Upper lobe of left lung (tissue), 6 donors: ENCODE measurements at places on chromosomes 11 and 22. TPM values are rescaled to one million over a fixed set of nuclear protein-coding genes. Genes with fewer than 3 reads are reported as not detected.

The SYT13 gene
- 0.11 TPM for total RNA-seq

The DCDC1 gene
- 0.11 TPM for total RNA-seq

The MYOD1 gene
- total RNA-seq, result not detected

GRCh38 chr22:49274754-49275380, 552.8 kb downstream of the BRD1 start:
- DNase-seq, result peak; percentile 15

DNA sequence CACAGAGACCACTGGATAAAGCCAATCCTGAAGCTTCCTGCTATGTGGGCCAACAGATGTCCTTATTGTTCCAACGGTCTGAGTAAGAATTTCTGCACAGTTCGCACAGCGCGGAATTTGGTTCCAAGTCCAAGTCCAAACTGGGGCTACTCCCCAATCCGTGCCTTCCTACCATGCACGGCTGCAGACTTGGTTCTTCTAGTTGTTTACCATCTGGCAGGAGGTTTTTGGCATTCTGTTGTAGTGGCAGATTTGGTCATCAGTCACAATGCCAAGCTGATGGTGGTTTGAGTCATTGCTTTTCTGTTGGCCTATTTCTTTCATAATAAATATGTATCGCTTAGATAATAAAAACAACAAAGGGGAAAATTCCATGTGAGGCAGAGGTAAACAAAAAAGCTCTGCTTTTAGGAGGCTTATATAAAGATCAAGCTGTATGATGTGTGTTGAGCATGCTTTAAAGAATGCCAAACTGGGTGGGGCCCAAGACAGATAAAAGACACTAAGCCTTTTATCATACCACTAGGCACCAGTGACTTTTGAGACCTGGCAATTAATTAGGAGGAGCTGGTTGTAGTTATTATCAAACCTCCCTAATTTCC, 52.5 kb upstream of the SYN3 start:
- no peak for DNase-seq

- no peak for DNase-seq
Observed at GRCh38 chr11:104858882-104859775, 39.1 kb downstream of the CASP12 start.

DNA sequence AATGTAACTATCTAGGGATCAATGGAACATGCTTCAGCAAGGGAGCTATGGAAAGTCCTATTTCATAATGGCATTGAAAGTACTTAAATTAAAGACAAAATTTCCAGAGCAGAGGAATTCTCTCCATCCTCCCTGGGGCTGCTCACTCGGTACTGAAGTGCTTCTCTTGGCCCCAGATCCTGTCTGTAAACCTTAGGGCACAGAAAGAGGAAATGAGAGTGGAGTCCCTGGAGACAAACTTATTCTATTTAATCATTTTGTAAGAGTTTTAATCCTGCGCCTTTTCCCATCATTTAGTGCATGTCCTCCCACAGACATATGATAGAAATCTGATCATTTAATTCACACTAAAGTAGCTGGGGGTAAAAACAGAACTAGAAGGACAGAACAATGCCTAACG, 20.9 kb upstream of the PAMR1 start:
- DNase-seq, result no peak

GRCh38 chr22:36160499-36160942, at the start of gene APOL3:
Gene APOL3, minus strand, starts transcription at chr22:36160755. Its CDS starts 11,700 bp downstream, at chr22:36149055.
- DNase-seq, result no peak

DNA sequence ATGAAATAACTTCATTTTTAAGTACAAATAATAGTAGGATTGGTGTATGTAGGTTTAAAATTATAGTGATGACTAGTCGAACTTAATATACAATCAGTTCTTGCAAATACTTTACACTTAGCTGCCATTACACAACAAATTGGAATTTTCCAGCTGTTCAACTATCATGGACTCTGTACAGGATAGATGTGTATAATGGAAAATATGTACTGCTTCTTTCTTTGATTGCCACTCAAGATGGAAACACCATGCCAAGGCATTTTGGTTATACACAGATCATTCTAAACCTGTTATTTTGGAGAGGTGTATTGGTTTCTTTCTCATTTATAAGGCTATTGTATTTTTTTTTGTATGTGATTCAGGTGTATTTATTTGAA, 24.4 kb upstream of the CRTAM start:
- no peak for DNase-seq

GRCh38 chr22:46202897-46203600, 47.0 kb downstream of the CDPF1 start:
- no peak for DNase-seq

- no peak for DNase-seq
Observed at GRCh38 chr11:29685361-29685760, 331.5 kb downstream of the KCNA4 start.

- DNase-seq, result no peak
Observed at GRCh38 chr11:15341587-15341986, 226.9 kb downstream of the INSC start.

DNA sequence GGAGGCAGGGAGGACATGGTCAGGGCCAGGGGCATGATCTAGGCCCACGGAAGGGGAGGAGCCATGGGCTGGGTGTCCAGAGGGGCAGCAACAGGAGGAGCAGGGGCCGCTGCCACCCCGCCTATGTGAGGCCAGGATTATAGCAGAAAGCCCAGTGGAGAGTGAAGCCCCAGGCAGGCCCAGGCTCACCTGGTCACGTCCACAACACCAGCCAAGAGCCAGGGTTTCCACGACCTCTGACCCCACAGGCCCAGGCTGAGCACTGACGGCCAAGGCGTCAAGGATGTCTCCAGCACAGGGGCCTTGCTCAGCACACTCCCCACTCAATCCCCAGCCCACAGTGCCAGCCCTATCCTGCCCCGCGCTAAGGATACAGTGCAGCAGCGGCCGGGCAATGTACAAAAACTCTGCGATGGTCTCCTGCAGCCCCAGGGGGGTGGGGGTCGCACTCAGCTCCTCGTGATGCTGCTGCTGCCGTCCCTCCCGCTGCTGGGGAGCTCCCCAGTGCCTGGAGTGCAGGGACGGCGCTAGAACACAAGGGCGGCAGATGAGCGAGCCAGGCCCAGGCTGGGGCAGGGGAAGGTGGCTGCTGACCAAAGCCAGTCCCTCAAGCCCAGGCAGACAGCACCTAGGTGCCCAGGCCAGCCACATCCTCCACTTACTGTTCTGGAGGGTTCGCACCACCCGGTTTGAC, 3.6 kb downstream of the PEX16 start:
- no peak for DNase-seq

DNA sequence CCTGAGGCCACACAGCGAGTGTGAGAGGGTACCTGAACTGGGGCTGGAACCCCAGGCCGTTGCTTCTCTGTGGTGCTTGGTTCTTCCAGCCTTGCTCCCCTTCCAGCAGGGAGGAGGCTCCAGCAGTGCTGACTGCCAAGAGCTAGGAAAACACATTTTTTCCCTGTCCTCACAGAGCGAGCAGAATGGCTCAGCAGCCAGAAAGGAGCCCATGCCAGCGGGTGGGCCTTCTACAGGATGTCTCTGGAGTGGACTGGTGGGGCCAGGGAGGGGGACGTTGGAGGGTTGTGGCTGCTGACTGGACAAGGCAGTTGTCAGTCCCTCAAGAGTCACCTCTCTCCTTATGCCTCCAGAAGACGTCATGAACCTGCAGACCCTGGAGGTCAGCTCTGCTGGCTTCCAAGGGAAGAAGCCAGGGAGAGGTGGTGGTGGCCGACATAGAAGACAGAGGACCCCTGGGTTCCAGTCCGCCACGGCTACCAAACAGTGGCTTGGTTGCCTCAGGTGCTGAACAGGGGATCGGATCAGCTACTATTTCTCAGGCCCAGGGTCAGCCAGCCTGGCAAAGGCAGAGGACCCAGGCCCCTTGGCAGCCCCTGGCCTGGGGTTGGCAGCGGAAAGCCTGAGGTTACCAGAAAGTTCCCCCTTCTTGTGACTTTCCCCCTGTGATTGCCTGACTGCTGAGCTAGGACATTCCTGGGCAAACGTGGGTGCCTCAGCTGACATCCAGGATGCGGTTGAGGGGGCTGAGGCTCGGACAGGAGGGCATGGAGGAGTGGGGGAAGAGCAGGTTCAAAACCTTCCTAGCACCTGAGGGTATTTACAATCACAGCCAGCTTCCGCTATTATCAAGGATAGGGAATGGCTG, 3.7 kb downstream of the MAFF start:
- DNase-seq, result no peak

DNA sequence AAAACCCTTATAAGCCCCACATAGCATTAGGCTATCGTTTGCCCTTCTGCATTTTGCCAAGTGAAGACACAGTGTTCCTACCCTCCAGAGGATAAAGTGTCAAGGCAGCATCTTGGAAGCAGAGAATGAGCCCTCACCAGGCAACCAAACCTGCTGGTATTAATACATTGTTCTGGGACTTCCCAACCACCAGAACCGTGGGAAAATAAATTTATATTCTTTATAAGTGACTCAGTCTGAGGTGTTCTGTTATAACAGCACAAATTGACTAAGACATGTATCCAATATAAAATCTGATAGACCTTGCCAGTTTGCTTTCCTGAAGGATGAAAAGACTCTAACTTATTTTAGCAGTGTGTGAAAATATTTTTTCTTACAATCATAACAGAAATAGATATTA, 792.5 kb upstream of the LRRC4C start:
- DNase-seq, result no peak

DNA sequence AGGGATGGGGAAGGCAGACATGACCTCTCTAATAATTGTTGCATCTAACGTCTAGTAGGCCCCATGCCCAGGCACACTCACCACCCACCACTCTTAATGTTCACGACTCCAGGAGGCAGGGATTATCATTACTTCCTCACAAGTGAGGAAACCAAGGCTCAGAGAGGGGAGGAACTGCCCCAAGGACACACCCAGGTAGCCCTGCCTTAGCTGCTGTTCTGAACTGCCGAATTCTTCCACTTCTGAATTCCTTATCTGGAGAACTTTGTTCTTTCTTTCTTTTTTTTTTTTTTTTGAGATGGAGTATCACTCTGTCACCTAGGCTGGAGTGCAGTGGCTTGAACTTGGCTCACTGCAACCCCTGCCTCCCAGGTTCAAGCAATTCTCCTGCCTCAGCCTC, 16.7 kb downstream of the SLCO2B1 start:
- no peak for DNase-seq

DNA sequence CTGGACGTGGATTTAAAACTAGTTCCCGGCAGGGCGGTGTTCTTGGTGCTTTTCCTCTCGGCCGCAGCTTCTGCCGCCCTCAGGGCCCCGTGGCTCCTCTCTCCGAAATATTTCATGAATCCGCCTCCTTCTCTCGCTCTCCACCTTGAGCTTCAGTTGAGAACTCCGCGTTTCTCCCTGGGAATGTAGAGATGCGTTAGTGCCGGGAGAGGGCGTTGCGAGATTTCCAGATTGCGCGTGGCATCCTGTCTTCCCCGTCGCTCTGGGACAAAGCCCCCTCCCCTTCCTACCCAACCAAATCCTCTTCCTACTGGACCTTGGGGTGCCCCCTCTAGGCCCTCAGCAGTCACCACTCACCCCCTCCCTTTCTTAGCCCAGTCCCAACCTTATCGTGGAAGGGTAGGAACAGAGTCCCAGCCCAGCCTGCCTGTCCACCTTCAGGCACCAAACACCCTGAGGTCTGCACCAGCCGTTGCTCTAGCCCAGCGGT, 15.5 kb upstream of the RAC2 start:
- no peak for DNase-seq

DNA sequence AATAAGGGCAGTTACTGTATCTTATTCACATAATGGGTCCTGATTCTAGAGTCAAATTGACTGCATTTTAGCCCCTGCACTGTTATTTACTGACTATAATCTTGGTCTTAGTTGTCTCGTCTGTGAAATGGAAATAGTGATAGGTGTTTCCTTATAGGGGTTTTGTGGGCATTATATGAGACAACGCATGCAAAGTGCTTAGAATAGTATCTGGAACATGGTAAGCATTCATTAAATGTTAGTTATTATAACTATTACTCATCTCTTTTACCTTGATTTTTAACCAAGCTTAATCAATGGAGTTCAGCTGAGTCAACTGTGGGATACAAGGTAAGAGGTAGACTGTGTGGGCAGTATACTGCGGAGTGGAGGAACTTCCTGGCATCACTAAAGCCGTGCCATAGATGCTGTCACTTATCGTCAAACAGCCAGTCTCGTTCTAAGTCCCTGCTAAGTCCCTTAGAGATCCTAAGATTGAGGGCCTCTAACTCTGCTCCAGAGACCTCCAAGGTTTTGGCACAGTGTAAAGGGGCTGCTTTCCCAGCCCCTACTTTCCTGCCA, 2.6 kb upstream of the ZC3H12C start:
- DNase-seq, result no peak

DNA sequence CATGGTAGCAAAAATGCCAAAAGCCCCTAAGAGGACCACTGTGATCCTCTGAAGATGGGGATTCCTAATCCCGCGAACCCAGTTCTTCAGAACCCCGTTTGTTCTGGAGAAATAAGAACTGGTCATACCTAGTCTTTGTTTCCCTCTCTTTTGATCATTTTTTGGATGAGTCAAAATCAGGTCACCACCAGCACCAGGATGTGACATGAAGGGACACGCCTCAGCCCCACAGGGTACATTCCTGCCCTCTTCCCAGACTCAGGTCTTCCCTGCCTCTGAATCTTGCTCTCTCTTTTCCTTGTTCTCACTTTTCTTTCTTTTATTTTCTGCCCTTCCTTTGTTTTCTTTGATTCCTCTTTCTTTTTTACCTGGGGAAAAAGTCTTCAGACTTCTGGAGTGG, 14.6 kb upstream of the ANO1 start:
- DNase-seq, result no peak

DNA sequence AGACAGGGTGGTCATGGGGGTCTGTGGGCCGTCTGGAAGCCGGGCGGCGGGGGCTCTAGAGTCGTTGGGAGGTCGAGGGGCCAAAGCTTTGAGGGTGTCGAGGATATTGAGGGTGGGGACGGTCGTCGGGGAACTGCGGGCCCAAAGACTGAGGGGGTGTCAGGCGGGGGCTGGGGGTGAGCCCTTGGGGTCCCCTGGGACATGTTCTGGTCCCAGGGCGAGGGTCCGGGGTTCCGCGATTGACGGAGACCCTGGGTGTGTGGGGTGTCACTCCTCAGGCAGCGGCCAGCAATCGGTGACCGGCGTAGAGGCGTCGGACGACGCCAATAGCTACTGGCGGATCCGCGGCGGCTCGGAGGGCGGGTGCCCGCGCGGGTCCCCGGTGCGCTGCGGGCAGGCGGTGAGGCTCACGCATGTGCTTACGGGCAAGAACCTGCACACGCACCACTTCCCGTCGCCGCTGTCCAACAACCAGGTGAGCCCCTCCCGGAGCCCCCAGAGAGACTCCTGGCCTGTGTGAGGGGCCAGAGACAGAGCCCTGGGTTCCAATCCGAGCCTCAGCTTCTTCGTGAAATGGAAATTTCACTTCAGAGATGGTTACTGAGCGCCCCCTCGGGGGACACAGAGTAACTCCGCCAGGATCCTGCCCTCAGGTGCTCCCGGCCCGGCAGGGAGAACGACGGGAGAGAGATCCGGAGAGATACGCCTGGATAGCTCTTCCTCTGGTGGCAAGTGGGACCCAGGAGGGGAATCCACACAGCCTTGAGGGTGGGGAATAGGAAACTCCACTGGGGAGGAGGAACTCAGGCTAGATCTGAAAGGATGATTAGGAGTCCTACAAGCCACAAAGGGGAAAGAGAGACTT, 714 bp downstream of the SDF2L1 start:
- peak; percentile 48 for DNase-seq

DNA sequence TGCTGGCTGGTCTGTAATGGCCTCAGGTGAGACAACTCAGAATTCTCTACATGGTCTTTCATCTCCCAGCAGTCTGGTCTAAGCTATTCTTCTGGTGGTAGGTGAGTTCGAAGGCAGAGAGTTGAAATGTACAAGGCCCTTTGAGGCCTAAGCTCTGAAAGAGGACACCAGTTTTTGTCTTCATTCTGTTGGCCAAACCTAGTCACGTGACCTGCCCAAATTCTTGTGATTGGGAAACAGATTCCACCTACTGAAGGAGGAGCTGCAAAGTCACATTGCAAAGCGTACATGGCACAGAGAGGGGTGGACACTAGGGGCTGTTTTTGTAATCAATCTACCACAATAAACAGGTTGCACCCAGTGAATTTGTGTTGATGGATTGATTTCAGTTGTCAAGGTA, 193.5 kb downstream of the NAV2 start:
- no peak for DNase-seq
